Cardiac ventricle fibroblast (primary cell): ENCODE measurements at places on chromosomes 2 and 18. TPM values are rescaled to one million over a fixed set of nuclear protein-coding genes. Genes with fewer than 3 reads are reported as not detected.

REL gene
- total RNA-seq, result 2.3 and 4.4 TPM in 2 replicates

DSC2 gene
- not detected in 2 replicates for total RNA-seq

FBXO48 gene
- 0.31 and 0.78 TPM in 2 replicates for total RNA-seq

MRPL53 gene
- 17.1 and 46.9 TPM in 2 replicates for total RNA-seq

GTF3C2 gene
- total RNA-seq, result 23.2 and 28.6 TPM in 2 replicates

SPIRE1 gene
- total RNA-seq, result 10.2 and 10.3 TPM in 2 replicates

CFC1 gene
- not detected in 2 replicates for total RNA-seq

FSIP2 gene
- total RNA-seq, result under 0.01 TPM in 2 replicates

SGPP2 gene
- total RNA-seq, result not detected in 2 replicates
